ENCODE measurements at places on chromosomes 7 and 10.

DNA sequence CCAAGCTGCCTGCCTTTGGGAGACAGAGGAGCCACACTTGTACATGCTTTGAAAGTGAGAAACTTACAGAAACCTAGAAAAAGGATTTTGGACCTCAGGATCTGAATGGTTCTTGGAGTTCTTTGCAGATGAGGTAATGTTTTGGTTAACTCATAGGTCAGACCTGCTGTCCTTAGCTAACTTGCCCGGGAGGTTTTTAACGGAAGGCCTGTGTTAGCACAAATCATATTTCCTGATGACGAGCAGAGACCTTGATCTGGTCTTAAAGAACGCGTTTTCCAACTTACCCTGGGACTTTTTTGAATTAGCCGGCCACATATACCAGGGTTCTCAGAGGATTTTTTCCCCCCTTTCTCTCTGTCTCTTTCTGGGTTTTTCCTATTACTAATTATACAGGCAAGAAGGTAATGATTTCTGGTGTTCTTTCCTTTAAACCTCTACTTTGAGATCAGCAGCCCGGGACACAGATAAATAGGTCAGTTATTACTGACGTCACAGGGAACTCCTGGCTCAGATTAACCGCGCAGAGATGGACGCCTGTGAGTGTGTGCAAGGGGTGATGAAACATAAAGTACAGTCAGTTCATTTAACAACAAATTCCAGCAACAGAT, 101.7 kb upstream of the KLF6 start:
- no peak for DNase-seq

- DNase-seq: no peak
Observed at GRCh38 chr10:122796796-122797195, 48.9 kb downstream of the CUZD1 start.

DNA sequence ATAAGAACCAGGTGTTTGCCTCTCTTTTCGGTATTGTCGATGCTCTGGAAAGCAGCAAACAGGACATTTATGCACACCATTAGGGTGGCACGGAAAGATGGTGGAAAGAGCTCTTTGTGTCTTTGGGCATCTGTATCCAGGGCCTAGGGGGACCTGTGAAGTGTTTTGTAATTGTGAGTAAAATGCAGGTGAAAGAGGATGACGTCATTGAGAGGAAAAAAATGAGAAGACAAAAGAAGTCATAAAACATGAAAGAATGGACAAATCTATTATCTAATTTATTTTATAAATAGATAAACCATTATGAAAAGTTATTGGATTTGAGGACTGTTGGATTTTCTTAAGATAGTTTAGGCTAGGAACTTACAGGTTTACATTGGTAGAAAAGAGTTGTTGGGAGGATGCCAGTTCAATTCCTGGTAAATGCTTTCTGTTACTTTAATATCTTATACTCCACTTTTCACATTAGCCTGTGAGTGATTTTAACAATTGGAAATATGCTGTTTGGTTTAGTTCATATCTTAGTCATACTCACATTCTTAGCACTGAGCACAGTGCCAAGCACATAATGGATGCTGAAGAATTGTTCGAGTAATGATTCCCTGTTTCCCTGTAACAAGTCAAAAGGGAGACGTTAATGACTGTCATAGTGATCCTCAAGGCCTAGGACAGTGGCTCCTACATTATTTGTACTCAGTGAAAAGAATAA, 62.6 kb downstream of the EXOC4 start:
- no peak for DNase-seq

GRCh38 chr10:86191166-86191565, 175.4 kb downstream of the GRID1 start:
- no peak for DNase-seq

DNA sequence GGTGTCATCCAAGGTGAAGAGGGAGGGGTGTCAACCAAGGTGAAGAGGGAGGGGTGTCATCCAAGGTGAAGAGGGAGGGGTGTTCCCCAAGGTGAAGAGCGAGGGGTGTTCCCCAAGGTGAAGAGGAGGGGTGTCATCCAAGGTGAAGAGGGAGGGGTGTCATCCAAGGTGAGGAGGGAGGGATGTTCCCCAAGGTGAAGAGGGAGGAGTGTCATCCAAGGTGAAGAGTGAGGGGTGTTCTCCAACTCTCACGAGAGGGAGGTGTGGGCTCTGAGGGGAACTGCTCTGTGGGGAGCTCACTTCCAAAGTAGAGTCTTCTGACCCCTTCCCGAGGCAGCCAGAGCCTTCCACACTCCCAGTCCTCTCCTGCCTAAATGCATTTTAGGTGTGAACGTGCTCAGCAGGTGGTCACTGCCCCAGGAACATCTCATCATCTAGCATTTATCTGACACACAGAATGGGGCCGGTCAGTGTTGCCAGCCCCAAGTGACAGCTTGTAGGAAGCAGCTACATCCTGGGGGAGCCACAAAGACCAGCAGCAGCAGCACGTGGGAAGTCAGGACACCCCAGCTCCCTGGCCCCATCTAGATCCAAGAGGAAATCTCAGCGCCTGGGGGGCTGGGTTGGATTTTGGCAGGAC, 323.8 kb downstream of the GLRX3 start:
- DNase-seq: no peak

DNA sequence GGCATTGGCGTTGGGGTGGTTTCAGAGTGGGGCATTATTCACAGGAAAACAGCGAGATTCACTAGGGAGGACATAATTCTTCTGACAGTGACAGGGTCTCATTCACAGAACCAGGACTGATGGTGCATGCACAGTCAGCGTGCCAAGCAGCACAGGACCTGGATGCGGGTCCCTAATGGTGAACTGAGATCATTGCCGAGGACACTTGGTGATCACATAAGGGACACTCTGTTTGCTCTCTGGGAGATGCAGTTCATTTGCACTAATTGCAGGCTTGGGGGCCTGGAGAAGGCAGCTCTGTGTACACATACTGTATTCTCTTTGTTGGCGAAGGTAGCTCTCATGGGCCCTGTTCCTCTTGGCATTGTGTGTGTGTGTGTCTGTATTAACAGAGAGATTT, 716.1 kb downstream of the PHTF2 start:
- DNase-seq: no peak

GRCh38 chr10:129560361-129560760, 93.3 kb downstream of the MGMT start:
- no peak for DNase-seq

DNA sequence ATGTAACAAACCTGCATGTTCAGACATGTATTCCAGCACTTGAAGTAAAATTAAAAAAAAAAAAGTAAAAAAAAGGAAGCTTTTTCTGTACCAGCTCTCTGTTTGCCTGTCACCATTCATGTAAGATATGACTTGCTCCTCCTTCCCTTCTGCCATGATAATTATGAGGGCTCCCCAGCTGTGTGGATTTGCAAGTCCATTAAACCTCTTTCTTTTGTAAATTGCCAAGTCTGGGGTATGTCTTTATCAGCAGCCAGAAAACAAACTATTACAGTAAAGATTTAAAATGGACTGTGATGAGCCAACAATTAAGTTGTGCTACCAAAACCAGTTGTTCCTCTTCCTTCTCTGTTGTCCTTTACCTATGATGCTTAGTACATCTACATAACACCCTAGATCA, 619.6 kb downstream of the ARL4A start:
- no peak for DNase-seq

DNA sequence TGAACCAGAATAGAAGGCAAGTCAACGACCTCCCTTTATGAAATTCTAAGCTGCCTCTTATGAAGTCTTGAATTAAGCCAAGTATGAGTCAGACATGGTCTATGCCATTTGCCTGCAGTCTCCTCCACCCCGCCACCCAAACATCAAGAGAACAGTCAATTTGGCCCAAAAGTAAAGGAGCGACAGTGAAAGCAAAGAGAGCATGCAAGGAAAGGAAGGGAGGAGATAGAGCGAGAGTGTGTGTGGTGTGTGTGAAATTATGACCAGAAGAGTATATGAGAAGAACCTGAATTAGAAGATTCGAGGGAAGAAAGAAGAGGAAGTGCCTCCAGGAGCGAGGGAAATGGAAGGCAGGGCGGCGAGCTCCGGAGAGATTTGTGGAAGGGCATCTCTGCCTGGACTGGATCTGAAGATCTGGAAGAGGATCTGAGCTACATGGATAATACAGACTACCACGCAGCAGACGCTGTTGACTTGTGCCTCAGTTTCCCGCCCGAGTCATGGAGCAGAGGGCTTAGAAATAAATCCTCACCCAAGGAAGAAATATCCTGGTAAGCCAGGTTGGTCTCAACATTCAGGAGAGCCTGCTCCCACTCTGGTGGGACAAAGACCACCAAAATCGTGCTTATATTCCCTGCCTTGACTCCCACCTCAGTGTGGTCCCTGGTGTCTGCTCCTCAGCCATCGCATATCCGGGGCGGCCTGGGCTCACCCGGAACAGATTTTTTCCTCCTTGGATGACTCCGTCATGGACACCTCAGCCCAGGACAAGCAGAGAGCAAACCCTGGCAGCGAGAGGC, 459 bp downstream of the ZDHHC6 start:
- DNase-seq: no peak

GRCh38 chr10:4125776-4126175, 340.8 kb upstream of the KLF6 start:
- no peak for DNase-seq

DNA sequence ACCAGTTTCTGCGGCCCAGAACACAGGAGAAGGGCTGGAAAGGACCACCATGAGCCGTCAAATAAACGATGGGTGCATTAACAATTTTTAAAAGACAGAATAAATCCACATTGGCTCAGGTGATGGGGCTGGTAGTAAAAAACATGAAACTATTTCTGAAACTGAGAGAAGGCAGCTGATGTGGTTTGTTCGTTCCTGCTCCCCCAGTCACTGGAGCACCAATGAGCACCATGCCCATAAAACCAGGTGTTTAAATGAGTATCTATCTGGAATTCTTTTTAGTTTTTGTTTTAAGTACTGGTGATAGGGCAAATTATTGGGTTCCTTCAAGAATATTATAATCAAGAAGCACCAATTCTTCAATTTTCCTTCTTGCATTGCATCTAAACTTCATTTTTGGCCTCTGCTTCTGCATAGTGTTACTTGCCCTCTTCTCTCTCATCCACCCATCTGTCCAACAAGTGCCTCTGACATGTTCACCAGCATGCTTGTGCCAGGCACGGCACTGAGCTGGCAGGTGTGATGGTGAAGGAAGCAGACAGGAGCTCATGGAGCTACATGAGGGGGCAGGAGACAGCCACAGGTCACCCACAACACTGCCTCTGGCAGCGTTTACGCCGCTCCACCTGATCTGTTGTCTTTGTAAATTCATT, 65.5 kb downstream of the LARP4B start:
- no peak for DNase-seq

DNA sequence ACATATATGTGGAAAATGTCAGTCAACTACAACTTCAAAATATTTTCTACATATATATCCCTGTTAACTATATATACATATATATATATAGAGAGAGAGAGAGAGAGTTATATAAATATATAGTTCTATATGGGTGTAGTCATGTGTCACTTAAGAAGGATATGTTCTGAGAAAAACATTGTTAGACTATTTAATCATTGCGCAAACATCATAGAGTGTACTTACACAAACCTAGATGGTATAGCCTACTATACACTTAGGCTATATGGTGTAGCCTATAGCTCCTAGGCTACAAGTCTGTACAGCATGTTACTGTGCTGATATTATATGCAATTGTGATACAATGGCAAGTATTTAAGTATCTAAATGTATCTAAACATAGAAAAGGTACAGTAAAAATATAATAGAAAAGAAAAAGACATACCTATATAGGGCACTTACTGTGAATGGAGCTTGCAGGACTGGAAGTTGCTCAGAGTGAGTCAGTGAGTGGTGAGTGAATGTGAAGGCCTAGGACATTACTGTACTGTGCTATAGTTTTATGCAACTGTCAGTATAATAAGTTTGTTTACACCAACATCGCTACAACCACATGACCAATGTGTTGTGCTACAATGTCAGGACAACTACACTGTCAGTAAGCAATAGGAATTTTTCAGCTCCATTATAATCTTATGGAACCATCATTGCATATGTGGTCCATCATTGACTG, 18.0 kb upstream of the FGL2 start:
- no peak for DNase-seq

DNA sequence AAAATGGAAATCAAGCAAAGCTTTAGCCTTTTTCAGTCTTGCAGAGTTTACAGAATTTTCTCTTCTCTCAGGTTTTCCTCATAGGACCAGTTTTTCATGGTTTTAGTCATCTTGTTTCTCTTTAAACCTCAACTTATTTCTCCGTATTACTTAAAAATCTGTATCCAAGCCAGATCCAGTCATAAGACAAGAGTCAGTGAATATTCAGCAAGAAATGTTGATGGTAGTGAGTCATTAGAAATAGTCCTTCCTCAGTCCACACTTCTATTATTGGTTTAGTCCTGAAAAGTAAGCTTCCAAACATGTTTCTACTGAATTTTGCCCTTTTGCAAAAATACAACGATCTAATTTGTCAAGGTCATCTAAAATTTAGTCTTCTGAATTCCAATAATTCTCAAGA, 107.0 kb downstream of the VIM start:
- no peak for DNase-seq

DNA sequence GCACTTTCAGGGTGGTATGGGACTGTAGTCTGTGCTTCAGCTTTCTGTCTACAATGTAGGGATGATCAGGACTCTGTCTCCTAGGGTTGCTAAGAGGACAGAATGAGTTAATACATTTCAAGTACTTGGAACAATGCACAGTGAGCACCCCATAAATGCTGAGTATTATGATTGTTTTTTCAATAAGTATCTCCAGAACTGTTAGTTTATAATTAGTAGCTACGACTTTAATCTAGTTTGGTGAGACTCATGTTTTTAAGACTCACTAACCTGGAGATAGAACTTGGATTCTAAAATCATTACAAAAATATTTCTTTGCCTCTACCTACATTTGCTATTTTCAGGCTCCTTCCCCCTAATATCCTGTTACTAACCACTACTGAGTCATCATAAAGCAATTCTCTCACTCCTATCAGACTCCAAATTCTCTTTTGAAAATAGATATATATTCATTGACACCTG, 95.3 kb downstream of the CPED1 start:
- DNase-seq: no peak

DNA sequence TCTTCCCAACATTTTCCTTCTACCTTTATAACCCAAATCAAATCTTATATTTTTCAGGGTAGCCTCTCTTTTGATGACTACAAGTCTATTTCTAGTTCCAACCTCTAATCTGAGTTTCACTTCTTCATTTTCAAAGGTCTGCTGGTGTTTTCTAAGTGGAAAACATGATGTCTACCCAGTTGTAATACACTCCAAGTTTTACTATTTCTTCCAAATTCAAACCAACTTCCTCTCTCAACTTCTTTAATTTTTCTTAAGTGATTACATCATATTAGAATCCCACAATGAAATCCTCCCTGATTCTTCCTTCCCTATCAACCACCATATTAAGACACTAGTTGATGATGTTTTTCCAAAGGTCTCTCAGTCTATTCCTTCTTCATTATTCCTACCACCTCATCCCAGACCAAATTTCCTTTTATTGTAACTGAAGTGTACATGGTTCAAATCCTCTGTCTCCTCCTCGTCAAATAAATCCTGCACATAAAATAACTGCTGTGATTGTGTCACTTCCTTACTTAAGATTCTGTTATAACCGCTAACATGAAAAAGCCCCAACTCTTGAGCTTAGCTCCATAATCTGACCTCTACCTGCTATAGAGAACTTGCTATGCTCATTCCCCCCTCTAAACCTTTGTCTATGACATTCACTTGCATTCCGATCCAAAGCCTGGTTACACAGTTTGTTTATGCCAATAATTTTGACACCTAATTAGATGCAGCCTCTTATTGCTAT, 12.7 kb downstream of the TAS2R38 start:
- no peak for DNase-seq

- no peak for DNase-seq
Observed at GRCh38 chr10:103714232-103714891, 141.0 kb downstream of the SH3PXD2A start.

- DNase-seq: peak; percentile 18
Observed at GRCh38 chr10:35563261-35563891, 41.8 kb upstream of the GJD4 start.
